Smooth muscle cell of the umbilical artery (primary cell): ENCODE measurements at places on chromosomes 5 and 9. TPM values are rescaled to one million over a fixed set of nuclear protein-coding genes. Genes with fewer than 3 reads are reported as not detected.

Gene BARX1
- not detected in 2 replicates for total RNA-seq

Gene SARDH
- 18.4 and 23.9 TPM in 2 replicates for total RNA-seq

Gene KIF24
- 0.59 and 1.8 TPM in 2 replicates for total RNA-seq

Gene CCDC192
- total RNA-seq, result not detected in 2 replicates

Gene GFI1B
- total RNA-seq, result 0.05 TPM in 1 of 2 replicates, not detected in the other

Gene ATP6V0E1
- 182 and 291 TPM in 2 replicates for total RNA-seq

Gene SPAG8
- 0.55 and 1.2 TPM in 2 replicates for total RNA-seq

Gene TLN1
- 548 and 1,223 TPM in 2 replicates for total RNA-seq

Gene MELK
- total RNA-seq, result 3.0 and 20.4 TPM in 2 replicates

Gene RGS7BP
- total RNA-seq, result 0.18 and 0.30 TPM in 2 replicates

Gene FOXD4L6
- total RNA-seq, result 0.30 and 0.37 TPM in 2 replicates

Gene RELL2
- 3.9 and 7.0 TPM in 2 replicates for total RNA-seq

Gene SLC1A1
- 18.7 and 26.8 TPM in 2 replicates for total RNA-seq

Gene LHX6
- not detected in 2 replicates for total RNA-seq

Gene BTNL8
- not detected in 2 replicates for total RNA-seq

Gene FRMPD1
- under 0.01 and 0.05 TPM in 2 replicates for total RNA-seq

Gene OR1Q1
- total RNA-seq, result not detected in 2 replicates

Gene C5orf58
- not detected in 2 replicates for total RNA-seq

Gene SLC36A3
- total RNA-seq, result not detected in 2 replicates

Gene ENC1
- 217 and 309 TPM in 2 replicates for total RNA-seq

Gene TRIM14
- 3.0 and 8.0 TPM in 2 replicates for total RNA-seq

Gene C5orf52
- total RNA-seq, result not detected in 2 replicates

Gene CDKN2B
- total RNA-seq, result 74.0 and 173 TPM in 2 replicates

Gene KLF4
- total RNA-seq, result 1.5 and 4.3 TPM in 2 replicates

Gene PCDHB9
- 0.18 and 0.30 TPM in 2 replicates for total RNA-seq

Gene SLC1A3
- total RNA-seq, result 5.3 and 14.3 TPM in 2 replicates

Gene BOD1
- total RNA-seq, result 79.4 and 101 TPM in 2 replicates

Gene DRD1
- total RNA-seq, result under 0.01 TPM in 1 of 2 replicates, not detected in the other

Gene PFN3
- not detected in 2 replicates for total RNA-seq

Gene GPRIN1
- total RNA-seq, result 1.8 and 7.3 TPM in 2 replicates

Gene PCDHB12
- 0.05 and 0.30 TPM in 2 replicates for total RNA-seq

Gene BHMT2
- 0.59 and 1.2 TPM in 2 replicates for total RNA-seq

Gene NUTM2G
- not detected in 2 replicates for total RNA-seq

Gene EIF4E1B
- total RNA-seq, result not detected in 2 replicates

Gene NEUROG1
- total RNA-seq, result not detected in 2 replicates

Gene FAT2
- under 0.01 and 0.05 TPM in 2 replicates for total RNA-seq

Gene GLRA1
- not detected in 2 replicates for total RNA-seq

Gene DIMT1
- 42.8 and 43.1 TPM in 2 replicates for total RNA-seq

Gene STK32A
- total RNA-seq, result 0.83 and 3.0 TPM in 2 replicates

Gene FAM163B
- total RNA-seq, result 0.30 TPM in 1 of 2 replicates, not detected in the other
